Muscle of back (tissue), 13 donors: ENCODE measurements at places on chromosomes 5 and 9. TPM values are rescaled to one million over a fixed set of nuclear protein-coding genes. Genes with fewer than 3 reads are reported as not detected.
A peak's percentile ranks its signal among the peaks of the same experiment; 100 is the strongest.

TLR4 gene
- polyA plus RNA-seq: 8.8 TPM

IL9 gene
- not detected for polyA plus RNA-seq

DNA sequence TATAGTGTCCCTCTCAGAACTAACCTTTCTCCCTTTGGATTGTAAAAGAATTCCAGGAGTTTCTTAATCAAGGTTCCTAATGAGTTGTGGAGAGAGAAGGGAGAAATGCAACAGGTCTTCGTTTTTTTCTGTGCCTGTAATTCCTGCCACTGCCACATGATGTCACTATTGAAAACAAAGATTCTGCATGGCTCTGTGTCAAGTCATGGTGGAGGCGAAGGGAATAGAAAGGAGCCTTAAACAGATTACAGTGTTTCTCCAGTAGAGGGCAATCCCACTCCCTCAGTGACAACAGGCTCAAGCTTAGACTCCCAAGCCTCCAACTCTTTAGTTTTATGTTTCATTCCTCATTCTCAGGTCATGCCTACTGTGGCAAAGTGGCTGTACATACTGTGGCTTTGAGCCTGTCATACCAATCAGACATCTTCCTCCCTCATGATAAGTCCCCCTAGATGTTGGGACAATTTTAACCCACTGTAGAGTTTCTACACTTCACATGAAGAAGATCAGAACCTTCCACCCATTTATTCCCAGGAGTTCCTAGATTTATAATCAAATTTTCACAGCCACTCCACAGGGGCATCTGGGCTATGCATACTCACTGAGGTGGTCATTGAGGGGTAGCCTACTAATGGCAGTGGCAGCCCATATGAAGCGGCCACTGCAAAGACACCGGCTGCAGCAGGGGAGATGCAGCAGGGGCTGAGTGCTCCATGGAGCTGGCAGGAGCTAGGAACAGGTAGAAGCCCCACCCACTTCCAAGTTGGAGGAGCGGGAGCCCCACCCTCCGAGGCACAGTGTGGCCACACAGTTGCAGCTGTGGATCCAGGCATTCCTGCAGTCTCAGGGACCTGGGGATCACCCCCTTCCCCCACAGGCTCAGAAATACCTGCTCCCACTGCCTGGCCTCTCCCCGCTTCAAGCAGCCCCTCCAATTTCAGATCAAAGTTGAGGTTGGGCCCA lies 97.4 kb upstream of the TRIM32 start:
- peak; percentile 19 for DNase-seq

- no peak for DNase-seq
These were observed 555.3 kb upstream of the ZNF608 start for GRCh38 chr5:125301711-125302110.

DNA sequence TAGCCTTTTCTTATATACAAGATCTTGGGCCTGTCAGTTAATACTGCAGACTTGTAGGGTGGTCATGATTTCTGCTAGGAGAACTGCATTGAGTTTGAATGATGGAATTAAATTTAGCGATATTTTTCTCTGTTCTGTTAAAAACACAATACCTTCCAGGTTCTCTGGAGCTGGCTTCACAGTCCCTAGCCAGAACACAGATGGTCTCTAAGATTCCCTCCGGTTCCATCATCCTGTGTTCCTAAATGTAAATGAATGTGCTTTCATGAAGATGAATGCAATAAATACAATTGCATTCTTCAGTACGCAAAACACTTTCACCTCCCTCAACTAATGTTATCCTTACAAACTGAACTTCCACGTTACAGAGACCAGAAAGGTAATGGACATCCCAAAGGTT lies 264.9 kb downstream of the ASTN2 start:
- DNase-seq: no peak

- DNase-seq: no peak
These were observed 42.7 kb upstream of the NUDT12 start for GRCh38 chr5:103605277-103605676.

DNA sequence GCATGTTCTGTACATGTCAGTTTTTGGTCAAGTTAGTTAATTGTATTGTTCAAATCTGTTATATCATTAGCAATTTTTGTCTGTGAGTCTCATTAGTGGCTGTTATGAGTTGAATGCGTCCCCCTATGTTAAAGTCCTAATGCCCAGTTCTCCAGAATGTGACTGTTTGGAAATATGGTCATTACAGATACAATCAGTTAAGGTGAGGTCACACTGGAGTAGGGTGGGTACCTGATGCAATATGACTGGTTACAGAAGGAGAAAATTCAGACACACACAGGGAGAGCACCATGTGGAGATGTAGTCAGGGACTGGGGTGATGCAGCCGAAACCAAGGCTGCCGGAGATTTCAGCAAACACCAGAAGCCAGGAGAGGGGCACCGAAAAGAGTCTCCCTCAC lies 15.1 kb downstream of the NMRK1 start:
- no peak for DNase-seq

GRCh38 chr5:149379177-149379761 lies at the start of gene IL17B:
Gene IL17B, minus strand, starts transcription at chr5:149379292. Its CDS starts 67 bp downstream, at chr5:149379225.
- DNase-seq: no peak

GRCh38 chr5:105806596-105806995 lies 1864.1 kb downstream of the EFNA5 start:
- DNase-seq: no peak

GRCh38 chr9:116927726-116928125 lies 240.6 kb downstream of the TRIM32 start:
- DNase-seq: no peak
